ENCODE measurements at places on chromosomes 1 and 21.

GRCh38 chr1:47424336-47424982, 8.4 kb downstream of the FOXE3 start:
- no peak for DNase-seq

- DNase-seq: no peak
These were observed 49.5 kb upstream of the SLC19A1 start for GRCh38 chr21:45591619-45592207.

- DNase-seq: no peak
These were observed 38.5 kb downstream of the AGPAT3 start for GRCh38 chr21:43903451-43904091.

DNA sequence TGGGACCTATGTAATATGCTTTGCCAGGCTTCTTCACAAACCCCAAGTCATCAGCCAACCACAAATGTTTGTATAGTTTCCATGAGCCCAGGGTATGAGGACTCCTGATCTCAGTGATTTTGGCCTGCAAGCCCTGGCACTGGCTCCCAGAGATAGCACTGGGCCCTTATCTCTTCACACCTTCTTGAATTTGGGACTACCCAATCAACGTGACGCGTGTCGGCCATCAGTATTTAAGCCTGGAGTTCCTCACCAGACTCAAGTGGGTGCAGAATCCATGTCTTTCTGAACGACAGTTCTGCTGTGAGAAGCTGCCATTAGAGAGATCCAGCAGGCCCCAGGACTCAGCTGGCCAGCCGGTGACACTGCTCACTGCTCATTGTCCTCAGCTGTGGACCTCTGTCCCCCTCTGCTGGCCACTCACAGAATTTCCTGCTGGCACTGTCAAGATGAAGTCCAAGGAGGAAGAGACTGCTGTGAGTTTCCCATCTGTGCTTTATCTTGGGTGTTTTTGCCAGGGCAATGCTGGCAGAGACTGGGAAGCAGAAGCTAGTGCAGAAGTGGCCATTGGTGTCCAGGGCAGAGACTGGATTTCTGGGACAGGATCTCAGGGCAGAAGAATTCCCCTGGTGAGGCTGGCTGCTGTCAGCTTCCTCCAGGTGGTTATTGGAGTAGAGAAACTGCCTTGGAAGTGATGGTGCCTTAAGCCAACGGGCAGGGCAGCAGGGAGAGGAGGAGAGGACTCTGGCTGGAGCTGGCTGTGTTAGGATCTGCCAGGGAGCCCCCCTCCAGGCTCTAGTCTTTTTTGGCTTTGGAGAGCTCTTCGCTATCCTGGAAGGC, 28.4 kb downstream of the TMCC2 start:
- DNase-seq: peak; percentile 93

DNA sequence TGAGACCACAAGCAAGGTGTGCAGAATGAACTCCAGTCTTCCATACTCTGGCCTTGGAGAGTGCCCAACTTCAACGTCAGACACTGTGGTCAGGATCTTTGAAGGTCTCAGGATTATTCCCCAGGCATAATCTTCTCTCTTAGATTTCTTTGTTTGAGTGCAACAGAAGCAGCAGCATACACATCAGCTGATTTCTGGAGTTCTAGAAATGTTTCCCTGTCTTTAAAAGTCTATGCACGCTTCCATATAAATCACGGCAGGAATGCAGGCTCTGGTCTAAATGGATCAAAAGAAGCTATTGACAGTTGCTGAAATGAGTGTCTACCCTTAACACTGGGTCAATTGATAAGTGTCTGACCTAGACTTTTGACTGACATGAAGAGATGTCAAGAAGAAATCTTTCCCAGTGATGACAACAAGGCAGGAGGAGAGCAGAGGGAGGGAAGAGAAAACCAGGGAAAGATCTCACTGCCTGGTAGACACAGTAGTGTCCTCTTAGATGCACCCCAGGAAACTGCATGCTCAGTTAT, 279.7 kb downstream of the SPATA17 start:
- no peak for DNase-seq

DNA sequence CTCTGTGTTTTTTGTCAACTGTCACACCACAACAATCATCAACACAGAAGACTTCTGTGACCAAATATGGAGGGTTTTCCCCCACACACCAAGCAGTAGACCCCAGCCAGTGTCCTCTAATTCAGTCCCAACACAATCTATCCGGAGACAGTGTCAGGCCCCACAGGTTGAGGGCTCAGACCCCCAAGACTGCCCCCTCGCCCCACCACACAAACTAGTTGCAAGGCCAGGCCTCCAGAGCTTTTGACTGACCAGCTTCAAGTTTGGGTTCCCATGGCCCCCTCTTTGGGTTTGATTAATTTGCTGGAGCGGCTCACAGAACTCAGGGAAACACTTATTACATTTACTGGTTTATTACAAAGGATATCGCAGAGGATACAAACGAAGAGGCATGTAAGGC, 37.2 kb downstream of the NEK2 start:
- DNase-seq: no peak

GRCh38 chr1:221850470-221851187, 108.7 kb upstream of the DUSP10 start:
- no peak for DNase-seq

DNA sequence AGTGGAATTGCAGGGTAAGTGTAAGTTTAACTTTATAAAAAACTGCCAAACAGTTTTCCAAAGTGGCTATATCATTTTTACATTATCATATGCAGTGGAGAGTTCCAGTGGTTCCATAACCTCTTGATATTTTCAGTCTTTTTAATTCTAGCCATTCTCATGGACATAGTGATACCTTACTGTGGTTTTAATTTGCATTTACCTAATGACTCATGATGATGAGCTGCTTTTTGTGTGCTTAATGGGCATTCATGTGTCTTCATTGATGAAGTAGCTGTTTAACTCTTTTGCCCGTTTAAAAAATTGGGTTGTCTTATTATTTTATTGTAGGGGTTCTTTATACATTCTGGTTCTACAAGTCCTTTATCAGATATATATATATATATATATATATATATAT, 29.4 kb downstream of the SNX27 start:
- no peak for DNase-seq

GRCh38 chr21:37281993-37282392, 14.9 kb upstream of the VPS26C start:
- no peak for DNase-seq

DNA sequence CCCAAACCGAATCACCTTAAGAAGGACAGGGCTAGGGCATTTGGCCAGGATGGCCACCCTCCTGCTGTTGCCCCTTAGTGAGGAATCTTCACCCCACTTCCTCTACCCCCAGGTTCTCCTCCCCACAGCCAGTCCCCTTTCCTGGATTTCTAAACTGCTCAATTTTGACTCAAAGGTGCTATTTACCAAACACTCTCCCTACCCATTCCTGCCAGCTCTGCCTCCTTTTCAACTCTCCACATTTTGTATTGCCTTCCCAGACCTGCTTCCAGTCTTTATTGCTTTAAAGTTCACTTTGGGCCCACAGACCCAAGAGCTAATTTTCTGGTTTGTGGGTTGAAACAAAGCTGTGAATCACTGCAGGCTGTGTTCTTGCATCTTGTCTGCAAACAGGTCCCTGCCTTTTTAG, 3.6 kb downstream of the BTG2 start:
- DNase-seq: no peak

- peak; percentile 66 for DNase-seq
These were observed 14.1 kb downstream of the EPHA2 start for GRCh38 chr1:16141573-16142336.

- DNase-seq: no peak
These were observed 16.9 kb downstream of the IVNS1ABP start for GRCh38 chr1:185300152-185300551.

DNA sequence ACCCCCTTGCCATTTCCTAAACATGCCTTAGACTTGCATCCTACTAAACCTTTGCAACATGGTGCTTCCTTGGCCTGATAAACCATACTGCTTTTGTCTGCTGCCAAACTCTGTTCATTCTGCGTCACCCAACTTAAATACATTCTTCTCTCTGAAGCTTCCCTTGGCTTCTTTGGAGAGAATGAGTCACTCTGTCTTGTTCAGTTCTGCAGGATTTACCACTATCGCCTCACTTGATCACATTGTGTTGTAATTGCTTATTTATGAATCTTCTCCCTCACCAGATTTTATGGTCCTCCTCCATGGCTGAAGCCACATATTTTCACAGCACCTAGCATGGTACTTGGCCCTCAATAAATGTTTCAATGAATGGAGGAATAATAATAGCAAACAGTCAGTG, 21.7 kb upstream of the TUT4 start:
- DNase-seq: peak; percentile 94

DNA sequence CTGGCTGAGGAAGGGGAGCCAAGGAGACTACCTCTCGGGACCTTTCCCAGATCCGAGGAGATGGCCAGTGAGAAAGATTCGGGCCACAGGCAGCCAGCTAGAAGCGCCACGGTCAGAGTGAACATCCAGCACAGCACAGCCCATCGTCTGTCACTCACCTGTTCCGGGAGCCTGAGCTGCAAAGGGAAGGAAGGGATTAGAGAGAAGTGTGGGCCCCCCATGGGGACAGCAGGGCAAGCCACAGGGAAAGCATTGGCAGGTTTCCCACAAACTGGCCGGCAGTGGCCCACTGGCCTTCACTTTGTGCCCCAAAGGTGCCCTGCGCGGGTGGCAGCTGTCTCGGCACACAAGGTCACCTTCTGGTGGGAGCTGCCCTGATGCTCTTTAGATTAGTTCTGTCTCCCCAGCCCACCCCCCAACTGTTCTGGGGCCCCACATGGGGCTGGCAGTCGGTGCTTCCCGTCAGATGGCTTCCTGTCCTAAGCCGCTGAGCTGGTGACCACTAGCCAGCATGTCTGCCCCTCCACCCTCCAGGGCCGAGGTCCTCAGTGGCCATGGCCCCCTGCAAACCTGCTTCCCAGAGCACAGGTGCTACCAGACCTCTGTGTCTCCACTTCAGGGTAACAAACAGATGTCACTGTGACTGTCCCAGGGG, 56.7 kb downstream of the LACTBL1 start:
- DNase-seq: no peak

GRCh38 chr1:51877434-51878307, 856 bp downstream of the NRDC start:
- peak; percentile 29 for DNase-seq

- DNase-seq: no peak
These were observed 802.1 kb downstream of the PLA2G4A start for GRCh38 chr1:187630653-187631380.

DNA sequence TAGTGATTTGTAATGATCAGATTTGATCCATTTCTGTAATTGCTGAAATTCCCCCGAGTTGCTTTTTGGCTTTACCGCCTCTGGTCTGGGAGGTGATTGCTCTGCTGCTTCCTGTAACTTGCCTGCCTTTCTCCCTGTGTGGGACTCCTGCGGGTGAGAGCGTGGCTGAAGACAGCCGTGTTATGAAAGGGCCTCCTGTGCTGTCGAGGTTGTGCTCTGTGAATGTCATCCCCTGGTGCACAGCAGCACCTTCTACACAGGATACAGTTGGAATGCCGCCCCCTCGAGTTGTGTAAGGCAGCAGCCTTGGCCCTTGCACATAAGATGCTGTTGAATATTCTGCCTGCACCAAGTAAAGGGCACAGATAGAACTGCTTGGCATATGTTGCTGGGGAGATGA, 5.9 kb downstream of the SOD1 start:
- DNase-seq: no peak

GRCh38 chr1:1626207-1627141, 5.5 kb upstream of the MMP23B start:
- DNase-seq: no peak

GRCh38 chr1:2233468-2233867, 5.3 kb downstream of the SKI start:
- DNase-seq: peak; percentile 36

GRCh38 chr1:1907098-1907736, 7.8 kb upstream of the CALML6 start:
- DNase-seq: no peak

GRCh38 chr1:37158113-37158749, 123.9 kb upstream of the GRIK3 start:
- no peak for DNase-seq

DNA sequence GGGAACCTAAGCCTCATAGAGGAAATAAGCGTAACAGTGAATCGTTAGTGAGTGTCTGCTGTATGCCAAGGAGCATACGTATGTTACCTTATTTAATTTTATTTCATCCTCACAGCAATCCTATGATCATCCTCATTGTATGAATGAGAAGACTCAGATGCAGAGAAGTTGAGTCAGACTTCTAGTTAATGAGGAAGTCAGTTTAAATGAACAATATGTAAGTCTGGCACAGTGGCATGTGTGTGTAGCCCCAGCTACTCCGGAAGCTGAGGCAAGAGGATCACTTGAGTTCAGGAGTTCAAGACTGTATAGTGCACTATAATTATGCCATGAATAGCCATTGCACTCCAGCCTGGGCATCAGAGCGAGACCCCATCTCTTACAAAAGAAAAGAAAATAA, 148.0 kb downstream of the ZZZ3 start:
- DNase-seq: no peak

GRCh38 chr1:184878602-184879001, 95.7 kb downstream of the NIBAN1 start:
- DNase-seq: no peak

DNA sequence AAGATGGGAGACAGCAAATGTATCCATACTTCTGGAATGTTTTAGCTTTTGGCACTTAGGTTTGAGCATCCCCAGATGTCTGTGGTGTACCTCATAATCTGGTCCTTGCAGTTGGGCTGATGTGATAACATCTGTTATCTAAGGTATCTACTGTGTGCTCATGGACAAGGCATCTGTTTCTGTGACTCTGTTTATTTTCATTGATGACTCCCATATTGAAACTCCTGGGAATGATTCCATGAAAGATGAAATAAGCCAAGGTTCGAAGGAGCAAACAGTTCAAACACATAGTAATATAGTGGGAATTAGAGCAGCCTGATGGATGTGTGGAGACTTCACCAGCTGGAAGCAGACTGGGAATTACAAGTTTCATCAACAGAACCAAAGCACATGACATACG, 20.7 kb upstream of the TRIM45 start:
- DNase-seq: no peak

GRCh38 chr1:12596007-12596821, 21.8 kb downstream of the DHRS3 start:
- DNase-seq: peak; percentile 96

DNA sequence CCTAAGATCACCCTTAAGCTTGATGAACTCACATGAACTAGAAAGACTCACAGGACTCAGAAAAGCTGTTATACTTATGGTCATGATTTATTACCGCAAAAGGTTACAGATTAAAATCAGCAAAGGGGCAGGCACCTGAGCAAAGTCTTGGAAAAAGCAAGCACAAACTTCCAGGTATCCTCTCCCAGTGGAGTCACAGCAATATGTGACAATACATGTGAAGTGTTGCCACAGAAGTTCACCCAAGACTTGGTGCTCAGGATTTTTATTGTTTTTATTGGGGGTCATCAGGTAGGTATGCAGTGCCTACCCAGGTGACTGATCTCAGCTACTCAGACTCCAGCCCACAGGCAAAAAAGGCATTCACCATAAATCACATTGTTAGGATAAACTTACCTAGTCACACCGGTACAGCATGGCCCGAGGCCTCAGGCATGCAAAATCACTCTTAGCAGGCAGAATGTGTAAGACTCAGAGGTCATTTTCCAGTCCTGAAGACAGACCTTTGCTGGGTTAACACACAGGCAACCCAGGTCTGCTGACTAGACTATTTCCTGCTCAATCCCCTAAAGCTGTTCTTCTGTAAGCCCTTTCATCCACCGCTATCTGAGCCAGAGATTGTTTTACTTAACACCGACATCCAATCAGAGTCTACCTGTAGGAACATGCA, 55.6 kb downstream of the SSX2IP start:
- peak; percentile 80 for DNase-seq
